ENCODE measurements at places on chromosomes 3 and 15.

DNA sequence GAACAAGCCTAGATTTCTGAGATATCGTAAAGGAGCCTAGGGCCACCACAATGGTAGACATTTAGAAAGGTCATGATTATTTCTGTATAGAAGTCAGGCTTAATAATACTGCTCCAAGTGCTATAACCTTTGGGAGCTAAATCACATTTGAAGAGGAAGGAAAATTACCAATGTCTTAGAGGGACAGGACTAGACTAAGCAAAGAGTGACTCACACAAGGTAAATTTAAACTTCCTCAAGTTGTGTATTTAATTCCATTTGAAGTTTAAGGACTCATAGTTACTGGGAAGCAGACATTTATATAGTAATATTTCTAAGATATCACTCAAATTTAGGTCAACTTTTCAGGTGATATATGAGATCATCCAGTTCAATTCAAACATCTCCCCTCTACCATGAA, 227.6 kb upstream of the MME start:
- DNase-seq: no peak

DNA sequence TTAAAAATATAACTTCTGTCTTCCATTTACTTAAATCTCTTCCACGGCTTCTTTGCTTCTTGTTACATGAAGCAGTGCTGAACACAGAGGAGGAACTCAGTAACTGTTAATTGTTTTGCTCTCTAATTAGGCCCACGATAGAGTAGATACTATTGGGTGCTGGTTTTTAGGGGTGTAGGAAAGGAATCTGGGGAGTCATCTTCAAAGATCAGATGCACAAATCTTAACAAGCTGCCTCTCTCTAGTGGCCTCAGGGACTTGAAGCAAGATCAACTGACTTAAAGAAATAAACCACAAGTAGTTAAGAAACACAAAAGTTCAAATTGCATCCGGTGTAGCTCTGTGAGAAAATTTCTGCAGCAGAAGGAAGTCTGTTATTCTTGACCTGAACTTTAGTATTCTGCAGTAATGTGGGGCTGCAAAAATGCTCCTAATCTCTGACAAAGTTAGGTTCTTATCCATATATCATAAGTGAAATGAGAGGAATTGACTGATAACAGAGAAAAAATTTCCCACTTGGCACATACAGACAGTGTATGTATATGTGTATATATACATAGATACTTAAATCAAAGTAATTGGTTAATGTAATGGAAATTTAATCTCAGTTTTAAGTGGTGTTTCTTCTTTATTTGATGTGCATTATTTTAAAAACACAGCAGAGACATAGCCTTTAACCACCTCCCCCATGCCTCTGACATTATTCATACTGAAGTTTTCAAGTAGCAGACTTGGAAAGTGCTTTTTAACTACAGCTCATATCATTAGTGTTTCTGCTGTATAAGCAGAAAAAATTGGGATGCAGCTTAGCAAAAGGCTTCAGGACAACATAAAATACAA, 51.8 kb downstream of the CHST2 start:
- DNase-seq: no peak

GRCh38 chr3:57757642-57758297, 1.7 kb downstream of the SLMAP start:
- DNase-seq: no peak

- no peak for DNase-seq
Measured at GRCh38 chr3:151120409-151120808, 34.9 kb downstream of the MED12L start.

- no peak for DNase-seq
Measured at GRCh38 chr15:25247407-25248038, 191.3 kb downstream of the UBE3A start.

- DNase-seq: no peak
Measured at GRCh38 chr3:168885028-168885427, 778.5 kb downstream of the MECOM start.

DNA sequence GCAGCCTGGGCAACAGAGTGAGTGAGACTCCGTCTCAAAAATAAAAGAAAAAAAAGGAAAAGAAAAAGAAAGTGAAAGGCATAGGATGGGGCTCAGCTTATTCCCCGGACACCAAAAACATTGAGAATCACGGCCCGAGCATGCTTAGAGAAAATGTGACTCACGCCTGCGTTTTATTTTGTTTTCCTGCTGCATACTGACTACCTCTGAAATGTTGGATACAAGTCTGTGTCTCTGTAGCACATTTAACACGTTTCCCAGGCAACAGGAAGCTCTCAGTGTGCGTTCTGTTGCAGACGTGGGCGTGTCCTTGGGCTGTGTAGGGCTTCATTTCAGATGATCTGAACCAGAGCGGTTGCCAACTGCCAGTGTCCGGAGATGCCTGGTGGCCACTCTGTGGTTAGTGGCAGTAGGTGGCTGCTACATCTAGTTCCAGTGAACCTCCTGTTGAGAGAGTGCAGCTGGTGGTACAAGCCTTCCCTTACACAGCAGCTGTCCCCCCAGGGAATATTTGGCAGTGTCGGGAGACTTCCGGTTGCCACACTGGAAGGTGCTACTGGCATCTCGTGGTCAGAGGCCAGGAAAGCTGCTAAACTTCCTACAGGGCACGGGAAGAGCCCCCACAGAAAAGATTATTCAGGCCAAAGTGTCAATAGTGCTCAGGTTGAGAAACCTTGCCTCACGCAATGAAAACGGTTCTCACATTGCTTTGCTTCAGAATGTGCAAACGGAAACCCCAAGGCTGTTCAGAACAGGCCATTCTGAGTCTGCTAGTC, 3.0 kb downstream of the SLC51A start:
- peak; percentile 39 for DNase-seq

DNA sequence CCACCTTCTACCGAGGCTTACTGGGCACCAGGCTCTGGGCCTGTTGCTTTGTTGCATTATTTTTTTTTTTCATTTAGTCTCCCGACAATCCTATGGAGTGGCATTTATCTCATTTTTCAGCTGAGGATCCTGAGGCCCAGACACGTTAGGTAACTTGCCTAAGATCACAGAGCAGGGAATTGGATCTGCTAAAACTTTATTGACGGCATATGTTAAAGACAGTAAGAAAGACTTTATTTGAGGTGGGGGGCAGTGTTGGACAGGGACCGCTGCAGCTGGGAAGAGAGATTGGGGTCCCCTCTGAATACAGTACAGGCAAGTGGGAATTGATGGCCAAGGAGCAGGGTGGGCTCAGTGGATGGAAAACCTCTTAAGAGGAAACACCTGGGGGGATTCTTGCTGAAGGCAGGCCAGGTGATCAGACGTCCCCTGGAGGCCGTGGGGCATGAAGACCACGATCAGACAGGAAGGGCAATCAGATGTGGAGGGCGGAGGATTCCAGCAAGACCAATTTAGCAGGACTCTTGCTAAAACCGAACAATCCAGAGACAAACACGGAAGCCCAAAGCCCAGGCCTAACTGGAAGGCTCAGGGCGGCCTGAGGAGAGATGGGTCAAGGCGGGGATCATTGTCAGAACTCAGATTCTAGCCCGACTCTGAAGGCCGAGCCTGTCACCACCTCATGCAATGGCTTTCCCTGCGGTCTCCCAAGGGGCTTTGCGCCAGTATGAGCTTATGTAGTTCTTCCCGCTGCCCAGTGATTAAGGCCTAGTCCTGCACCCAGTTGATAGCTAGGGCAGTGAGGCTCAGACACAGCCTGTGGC, 53.7 kb downstream of the RGMA start:
- no peak for DNase-seq

GRCh38 chr3:150144191-150144708, 173.6 kb upstream of the PFN2 start:
- no peak for DNase-seq

DNA sequence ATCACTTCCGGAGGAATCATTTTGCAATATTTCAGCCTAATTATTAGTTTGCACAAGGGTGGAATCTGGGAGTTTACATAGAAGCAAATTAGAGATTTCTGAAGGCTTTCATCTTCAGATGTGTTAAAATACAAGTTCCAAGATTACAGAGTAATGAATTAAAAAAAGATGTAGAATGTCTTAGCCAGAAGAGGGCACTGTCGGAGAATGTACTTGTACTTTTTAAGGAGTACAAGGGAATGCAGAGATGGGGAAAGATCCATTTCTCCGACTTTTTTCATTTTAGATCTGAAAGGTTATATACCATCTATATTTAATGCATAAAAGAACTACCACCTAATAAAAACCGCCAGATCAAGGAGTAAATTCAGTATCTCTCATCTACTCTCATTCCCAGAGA, 43.1 kb upstream of the WDR5B start:
- DNase-seq: no peak

DNA sequence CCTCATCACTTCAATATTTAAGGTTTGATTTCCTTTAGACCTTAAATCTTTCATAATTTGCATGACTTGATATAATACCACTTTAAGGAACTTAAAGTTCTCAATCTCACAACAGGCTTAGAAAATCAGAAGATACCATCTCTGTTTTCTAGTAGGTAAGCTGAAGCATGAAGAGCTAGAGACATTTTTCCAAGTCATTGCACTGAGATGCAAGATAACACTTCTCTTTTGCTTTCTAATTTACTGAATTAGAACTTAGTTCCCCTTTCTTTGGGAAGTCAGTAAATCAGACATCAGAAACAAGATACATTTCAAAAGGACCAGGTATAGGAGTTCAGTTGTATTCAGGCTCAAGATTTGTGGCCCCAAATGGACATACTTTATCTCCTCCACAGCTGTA, 79.7 kb downstream of the DZIP3 start:
- no peak for DNase-seq

DNA sequence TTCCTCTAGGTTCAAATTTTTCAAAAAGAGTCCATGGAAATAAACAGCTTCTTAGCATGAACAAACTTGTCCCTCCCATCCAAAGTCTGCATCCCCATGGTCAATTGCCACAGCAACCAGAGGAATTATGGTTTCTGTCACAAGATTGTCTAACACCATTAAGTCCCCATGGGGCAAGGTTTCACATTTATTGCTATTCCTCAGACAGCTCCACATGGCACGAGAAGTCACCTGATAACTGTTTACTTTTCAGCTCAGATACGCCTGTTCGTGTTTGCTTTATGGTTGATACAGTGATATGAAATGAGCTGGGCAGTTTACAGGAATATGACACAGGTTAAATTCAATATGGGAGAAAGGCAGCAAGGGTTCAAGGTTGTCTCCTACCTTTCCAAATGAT, 37.9 kb upstream of the MUC13 start:
- no peak for DNase-seq

DNA sequence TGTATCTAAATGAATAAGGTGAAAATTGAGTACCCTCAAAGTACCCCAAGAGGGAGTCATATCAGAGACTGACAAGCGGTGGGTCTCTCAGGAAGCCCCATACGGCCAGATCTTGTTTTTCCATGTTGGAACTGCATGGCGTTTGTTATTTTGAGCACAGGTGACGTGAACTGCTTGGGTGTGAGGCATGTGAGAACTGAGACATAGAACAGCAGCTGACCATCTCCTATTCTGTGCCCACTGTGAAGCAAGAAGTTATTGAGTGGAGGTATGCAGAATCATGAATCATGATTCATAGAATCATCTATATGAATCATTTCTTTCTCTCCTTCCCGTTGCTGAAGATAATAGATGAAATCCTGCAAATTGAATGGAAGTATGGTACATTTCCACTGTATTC, 4.6 kb downstream of the VPS8 start:
- DNase-seq: no peak

GRCh38 chr3:161550491-161551195, 54.0 kb downstream of the OTOL1 start:
- no peak for DNase-seq

DNA sequence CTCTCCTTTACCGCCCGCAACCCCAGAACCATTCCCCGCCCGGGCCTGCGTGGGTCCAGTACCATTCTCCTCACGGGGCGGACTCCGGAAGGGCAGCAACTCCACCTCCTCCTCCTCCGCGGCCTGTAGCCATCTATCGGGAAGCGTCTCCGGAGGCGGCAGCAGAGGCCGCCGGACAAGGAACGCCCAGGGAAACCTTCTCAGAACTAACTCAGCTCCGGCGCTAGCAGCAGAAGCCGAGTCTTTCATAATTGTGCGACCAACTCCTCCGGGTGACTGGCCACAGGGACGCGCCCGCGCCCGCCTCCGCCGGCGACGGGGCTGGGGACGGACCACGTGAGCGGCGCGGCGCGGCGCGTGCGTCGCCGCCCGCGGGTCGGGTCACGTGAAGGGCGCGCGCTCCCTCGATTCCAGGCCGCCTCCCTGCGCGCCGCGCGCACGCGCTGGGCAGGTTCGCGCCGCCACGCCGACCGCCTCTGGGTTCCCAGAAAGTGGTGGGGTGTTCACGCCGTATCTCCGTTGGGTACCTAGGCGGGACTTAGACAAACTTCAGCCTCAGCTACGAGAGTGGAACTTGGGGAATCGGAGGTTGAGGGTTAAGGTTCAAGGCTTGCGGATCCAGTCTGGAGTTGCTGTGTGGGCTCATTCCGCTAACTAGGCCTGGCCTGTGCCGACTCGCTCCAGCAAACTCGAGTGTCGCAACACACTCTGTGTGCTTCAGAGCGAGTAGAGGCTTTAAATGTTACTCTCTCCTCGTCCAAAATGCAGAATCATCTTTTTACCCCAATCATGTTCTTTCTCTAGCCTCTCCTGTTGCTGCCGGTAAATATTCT, at the start of gene TRPM7:
Gene TRPM7, minus strand, starts transcription at position 329 of the 833 bp plus-strand sequence. Its CDS starts 264 bp downstream, at position 65.
- peak; percentile 77 for DNase-seq

DNA sequence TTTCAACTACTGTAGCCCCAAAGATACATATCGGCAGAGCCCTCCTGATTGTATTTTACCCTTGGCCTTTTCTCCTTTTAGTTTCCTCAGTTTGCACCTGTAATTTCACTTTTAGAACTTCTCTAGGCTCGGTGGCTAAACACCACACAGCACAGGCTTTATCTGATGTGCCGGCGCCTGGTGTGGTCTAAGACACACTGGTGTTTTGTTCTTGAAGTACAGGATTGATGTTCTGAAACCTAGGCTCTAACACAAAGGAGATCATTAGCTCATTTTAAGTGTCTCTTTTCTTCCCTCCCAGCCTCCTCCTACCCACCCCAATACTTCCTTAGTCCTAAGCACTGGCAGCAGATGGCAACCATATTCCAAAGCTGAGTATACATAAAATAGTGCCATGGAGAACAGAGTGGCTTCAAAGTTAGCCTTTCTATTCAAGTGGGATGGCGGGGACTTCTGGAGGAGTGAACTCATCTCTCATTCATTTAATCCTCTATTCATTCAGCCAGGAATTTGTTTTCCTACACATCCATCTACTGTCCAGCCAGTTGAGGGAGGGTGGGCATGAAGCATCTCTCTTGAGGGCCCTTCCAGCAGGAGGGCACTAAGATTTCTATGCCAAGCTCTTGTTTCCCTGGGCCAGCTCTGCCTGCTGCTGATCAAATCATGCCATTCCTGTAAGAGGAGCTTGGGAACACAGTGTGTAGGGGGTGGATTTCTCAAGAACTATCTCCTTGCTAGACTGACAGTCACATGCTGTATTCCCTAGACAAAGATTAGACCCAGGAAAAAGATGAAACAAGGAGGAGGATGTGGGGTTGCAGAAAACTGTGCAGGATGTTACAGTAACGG, 71.2 kb downstream of the TIGIT start:
- DNase-seq: no peak

- DNase-seq: no peak
Measured at GRCh38 chr3:176696816-176697215, 500.5 kb downstream of the TBL1XR1 start.

- no peak for DNase-seq
Measured at GRCh38 chr3:187398955-187399354, 30.8 kb downstream of the RTP4 start.

- no peak for DNase-seq
Measured at GRCh38 chr15:62962101-62962995, 80.2 kb upstream of the TPM1 start.
